ENCODE measurements at places on chromosomes 1 and 21.

GRCh38 chr1:61504852-61505390, 220.0 kb downstream of the TM2D1 start:
- DNase-seq = no peak

DNA sequence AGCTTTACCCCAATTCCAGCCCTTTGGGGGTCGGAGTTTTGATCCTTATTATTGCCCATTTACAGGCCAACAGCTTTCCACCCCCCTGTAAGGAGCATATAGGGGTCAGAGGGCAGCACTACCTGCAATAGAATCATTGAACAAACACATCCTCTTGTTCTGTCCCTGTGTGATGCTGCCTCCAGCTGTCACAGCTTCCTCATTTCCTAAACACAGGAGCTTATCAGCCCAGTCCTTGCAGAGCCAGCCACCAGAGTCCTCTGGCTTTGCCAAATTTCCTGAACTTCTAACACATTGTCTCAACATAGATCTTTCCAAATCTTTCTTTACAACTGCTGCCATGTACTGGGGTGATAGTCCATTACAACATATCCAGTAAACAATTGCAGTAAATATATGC, 32.8 kb upstream of the PTBP2 start:
- DNase-seq = peak; percentile 13

DNA sequence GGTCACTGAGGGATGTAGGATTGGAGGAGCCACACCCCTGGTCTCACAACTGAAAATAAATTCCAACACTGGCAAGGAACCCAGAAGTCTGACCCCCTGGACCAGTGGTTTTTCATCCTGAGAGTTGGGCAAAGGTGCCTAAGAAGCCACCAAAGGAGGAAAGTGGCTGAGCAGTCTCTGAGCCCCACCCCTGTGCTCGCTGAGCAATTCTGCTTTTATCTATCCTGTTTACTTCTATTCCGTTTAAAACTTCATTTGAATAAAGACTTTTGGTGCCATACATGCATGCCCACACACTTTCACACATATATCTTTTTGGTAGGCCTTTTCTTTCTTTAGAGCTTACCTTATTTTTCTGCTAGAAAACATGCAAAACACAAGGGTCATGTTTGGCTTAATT, 13.9 kb upstream of the CD53 start:
- DNase-seq = no peak

- no peak for DNase-seq
Measured at GRCh38 chr1:172180501-172181285, 239.8 kb upstream of the C1orf105 start.

DNA sequence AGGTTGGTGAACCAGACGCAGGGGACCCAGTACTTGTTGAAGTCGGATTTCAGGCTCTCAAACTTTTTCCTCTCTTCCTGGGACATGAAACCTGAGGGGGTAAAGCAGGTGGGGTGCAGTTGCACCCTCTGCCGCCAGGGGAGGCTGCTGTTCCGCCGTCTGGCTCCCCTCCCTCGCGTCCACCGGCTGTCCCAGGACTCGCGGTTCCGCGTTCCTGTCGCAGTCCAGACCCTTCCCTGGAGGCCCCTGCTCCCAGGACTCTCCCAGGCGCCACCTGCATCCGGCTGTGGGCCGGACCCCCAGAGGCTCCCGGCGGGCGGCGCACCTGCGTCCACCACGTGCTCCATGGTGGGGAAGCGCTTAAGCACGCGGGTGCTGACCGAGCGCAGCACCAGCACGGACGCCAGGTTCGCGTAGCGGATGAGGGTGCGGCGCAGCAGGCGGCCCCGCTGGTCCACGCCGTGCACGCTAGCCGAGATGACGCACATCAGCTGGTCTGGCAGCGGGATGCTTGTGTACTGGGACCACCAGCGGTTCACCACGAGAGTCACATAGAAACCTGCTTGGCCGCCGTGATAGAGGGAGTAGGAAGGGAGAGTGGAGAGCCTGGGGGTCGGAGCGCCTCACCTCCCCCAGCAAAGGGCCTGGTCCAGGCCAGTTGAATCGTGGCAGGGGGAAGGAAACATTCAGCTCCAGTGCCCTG, 1.7 kb downstream of the BEST4 start:
- DNase-seq = peak; percentile 3

DNA sequence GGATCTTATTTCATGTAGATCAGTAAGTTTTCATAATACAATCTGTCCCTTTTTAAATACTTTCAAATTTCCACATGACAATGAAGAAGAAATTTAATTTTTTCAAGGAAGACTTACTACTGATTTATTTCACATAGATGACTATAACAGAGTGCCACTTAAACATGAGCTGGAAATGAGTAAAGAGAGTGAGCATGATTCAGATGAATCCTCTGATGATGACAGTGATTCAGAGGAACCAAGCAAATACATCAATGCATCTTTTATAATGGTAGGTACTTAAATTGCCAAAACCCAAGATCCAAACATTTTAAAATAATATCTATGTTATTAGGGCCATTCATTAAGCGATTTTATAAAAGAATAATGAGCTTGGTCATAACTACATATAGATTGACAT, 110.4 kb downstream of the PTPRC start:
- no peak for DNase-seq

DNA sequence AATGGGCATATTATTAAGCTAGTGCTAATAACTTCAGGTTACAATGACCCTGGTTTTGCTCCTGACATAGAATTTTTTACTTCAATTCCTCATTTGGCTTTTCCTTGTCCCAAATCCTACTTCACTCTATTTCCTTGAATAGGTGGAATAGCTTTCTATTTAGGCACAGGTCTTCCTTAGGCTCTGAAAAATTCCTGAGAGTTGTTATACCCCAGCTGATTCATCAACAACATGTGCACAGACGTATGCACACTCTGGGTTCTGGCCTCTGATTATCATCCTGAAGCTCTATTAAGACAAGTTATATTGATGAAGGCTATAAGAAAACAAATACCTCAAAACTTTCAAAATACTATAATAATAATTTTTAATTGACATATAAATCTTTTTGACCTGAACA, 172.4 kb downstream of the NTMT2 start:
- DNase-seq = no peak

GRCh38 chr1:5456090-5456811, 536.0 kb downstream of the NPHP4 start:
- DNase-seq = peak; percentile 23

GRCh38 chr1:114094675-114095074, 59.0 kb downstream of the SYT6 start:
- DNase-seq = no peak

DNA sequence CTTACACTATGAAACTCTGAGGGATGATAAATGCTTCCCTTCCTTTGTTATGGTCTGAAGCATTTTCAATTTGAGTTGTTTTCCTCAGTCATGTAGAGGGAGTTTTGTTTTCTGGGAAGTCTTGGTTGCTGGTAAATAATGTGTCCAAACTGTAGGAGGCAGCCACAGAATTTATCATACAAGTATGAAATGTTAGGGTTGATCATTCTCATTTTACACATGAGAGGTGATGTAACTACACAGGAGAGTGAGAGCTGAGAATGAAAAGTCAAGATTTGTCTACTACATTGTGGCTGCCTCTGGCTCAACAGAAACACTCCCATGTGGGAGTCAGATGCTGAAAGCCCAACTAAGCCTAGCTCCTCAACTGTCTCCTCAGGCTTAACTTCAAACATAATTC, 182.5 kb upstream of the SGIP1 start:
- no peak for DNase-seq

DNA sequence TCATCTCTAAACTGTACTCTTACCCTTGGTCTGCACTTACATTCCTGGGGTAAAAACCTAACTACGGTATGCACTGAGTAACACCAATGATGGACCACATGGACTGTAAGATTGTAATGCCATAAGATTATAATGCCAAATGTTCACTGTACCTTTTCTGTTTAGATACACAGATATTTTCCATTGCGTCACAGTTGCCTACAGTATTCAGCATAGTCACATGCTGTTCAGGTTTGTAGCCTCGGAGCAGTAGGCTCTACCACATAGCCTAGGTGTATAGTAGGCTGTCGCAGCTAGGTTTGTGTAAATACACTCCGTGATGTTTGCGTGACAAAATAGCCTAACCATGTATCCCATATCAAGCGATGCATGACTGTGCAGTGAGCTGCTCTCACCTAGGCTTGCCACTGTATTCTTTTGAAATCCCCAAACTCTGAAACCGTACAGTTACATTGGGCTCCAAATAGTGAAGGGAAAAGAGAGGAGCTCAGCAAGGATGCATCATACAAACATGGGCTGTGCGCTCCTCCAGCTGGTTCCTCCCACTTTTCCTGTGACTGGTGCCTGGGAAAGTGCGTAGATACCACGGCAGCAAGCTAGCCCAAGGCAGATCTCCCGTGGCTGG, 35.2 kb downstream of the CFAP57 start:
- DNase-seq = no peak

- no peak for DNase-seq
Measured at GRCh38 chr1:21384620-21385019, 55.3 kb upstream of the NBPF3 start.

GRCh38 chr1:34779526-34779925, 1.5 kb upstream of the GJB3 start:
- DNase-seq = no peak

DNA sequence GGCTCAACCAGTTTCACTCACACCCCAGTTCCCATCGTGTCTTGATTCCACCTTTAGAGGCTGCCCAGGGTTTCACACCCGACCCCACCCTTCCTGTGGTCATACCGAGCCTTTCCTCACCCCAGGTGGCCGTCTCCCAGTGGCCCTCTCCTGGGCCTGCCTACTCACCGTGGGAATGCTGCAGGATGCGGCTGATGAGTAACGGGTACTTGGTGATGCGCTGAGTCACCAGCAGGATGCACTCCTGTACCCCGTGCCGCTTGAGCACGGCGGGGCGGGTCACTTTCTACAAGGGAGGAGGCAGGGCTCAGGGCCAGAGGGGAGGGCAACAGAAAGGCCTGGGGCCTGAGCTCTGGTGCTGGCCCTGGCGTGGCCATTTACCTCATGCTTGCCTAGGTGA, 16.4 kb downstream of the ARHGEF2 start:
- DNase-seq = no peak

DNA sequence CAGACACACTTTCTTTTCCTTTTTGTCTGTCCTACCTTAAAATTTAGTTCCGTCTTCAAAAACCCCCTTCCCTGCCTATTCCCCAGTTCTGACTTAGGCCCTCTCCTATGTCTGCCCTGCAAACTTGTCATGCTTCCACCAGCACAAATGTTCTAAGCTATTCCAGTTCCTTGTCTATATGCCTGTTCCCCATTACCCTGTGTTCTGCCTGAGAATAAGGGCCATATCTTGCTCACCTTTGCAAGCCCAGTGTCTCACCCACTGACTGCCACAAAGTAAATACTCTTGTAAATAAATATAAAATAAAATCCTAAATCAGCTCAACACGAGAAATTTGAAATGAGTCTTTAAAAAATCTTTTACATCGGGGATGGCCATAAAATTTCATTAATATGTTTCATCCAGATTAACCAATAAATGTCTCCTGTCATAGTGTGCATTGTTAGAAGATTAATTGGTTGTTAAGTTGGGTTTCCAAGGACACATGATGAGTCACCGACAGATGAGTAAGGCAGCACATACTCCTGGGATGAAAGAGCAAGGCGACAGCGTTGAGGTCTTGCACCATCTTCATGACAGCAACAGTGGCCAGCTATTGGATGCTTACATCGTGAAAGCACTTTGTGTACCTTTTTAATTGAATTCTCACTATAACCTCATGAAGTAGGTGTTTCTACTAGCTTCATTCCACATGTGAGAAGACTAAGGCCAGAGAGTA, 92.6 kb upstream of the NGF start:
- no peak for DNase-seq

DNA sequence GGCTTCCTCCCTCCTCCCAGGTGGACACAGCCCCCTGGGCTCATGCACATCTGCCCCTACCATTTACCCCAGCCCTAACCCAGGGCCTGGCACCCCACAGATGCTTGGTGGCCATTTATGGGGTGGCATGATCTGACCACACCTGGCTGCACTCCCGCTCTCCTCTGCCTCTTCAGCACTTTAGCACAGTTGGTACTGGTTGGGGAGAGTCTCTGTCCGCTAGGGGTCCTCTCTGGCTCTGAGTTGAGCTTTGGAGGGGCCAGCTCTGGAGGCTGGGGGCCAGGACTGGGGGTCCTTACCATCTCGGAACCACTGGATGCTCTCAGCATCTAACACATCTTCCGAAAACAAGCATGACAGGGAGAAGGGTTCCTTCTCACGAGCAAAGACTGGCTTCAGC, 17.4 kb downstream of the MYOM3 start:
- DNase-seq = no peak

DNA sequence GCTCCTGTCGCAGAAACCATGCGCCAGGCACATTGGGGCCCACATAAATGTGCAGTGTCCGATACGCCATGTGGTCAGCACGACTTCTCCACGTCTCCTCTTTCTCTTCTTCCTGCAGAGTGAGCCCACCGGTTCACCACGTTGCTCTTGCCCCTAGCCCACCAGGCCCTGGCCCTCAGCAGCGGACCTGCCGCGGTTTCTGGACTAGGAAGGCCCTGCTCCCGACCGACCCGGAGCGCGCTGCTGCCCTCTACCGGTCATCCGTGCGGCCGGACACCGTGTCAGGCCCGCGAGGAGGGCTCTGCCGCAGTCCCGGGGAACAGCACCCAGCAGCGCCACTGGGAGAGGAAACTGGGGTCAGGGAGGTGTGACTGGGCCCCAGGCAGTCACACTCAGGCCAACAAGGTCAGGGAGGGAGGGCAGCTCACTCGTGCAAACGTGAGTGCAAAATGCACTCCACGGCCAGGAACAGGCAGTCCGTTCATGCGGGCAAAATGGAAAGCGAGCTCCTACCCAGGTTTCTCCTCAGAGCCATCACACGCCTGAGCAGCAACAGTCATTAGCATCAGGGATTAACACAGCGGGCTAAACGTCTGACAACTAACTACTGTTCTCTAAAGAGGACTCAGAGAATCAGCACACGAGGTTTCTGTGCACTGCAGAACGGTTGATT, 13.7 kb downstream of the TLR5 start:
- no peak for DNase-seq

GRCh38 chr1:85940656-85941306, 215.8 kb downstream of the COL24A1 start:
- no peak for DNase-seq

DNA sequence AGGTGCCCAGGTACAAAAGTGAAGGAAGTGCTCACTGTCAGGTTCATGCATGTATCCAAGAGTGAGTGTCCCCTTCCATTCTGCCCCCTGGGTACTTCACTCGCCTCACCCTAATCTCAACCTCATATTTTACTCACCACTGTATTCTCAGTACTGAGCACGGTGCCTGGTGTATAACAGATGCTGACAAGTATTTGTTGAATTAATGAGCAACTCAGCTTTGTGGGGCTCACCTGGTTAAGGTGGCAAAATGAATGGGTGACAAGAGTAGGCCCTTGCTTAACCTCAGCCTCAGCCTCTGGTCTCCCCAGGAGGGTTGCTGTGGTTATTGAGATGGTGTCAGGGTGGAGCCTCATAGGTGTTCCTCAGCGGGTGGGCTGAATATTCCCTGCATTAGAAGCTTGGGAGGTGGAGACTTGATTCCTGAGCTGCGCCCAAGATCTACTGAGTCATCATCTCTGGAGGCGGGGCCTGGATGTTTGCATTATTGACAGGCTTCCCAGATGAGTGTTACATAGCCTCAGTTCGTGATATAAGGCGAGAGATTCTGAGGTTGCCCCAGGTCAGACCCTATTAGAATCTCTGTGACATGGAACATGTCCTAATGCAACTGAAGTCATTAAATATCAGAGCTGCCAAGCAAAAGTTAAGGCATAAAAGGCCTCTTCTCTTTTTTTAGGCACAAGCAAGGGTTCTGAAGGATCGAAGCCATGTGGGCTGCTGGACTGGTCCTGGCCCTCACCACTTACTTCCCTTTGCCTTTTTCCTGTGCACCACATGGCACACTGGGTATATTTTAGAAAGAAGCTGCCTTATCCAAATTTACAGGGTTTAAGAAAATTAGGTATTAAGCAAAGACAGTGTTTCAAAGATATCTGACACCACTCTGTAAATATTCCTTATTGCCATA, 39.2 kb downstream of the SYT6 start:
- DNase-seq = no peak

All from COR-L47 (cell line).